ENCODE measurements at places on chromosomes 5 and 9.

DNA sequence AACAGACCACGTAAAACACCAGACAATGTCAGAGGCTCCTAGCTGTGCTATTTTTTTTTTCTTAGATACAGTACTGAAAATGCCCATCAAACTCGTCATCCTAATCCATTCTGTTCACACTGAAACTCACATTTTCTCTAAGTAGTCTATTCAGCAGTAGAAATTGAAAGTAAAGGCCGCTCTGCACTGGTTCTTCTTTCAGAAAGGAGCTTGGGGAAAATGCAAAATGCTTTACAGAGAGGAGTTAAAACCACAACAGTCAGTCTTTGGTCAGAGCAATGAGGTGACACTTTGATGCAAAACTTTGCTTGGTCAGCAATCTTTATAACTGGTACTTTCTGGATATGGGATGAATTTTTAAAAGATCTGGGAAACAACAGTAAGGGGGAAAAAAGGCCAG is 43.8 kb upstream of the SUSD1 start:
- no peak for DNase-seq

DNA sequence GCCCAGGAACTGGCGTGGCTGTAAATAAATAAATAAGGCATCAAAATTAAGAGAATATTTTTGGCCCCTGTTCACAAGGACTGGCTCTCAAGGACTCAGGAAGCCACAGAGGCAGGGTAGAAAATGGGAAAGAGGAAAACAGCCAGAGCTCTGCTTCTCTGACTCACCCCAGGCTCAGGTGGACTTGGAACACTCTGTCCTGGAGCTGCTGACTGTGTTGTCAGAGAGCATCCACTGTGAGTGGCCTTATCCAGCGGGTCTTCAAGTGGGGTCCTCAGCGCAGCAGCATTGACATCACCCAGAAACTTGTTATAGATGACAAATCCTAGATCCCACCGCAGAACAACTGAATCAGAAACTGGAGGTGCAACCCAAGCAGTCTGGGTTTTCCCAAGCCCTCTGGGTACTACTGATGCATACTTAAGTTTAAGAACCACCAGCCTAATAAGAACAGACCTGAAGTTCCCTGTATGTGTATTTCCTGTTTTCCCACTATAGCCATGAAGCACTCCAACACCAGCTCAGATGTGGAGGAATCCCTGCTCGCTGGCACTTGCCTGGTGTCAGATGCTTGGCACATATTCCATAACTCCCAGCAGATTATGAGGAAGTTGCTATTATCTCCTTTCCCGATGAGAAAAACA is 20.5 kb downstream of the ADRA1B start:
- no peak for DNase-seq

DNA sequence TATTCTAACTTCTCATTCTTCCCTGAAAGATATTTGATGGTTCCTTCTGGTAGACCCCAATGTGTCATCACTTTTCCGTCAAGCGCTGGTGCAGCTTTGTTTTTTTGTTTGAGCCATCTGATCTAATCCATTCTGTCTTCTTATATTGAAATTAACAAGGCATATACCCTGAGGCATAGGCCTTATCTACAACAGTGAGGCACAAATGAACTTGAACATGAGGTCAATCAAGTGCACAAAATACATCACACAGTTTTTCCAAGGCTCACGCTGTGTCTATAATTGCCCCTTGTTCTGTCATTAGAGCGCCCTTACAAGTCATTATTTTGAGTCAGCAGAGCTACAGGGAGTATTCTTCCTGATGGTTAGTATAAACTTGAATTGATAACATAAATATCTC is 406.6 kb downstream of the MAT2B start:
- DNase-seq = no peak

DNA sequence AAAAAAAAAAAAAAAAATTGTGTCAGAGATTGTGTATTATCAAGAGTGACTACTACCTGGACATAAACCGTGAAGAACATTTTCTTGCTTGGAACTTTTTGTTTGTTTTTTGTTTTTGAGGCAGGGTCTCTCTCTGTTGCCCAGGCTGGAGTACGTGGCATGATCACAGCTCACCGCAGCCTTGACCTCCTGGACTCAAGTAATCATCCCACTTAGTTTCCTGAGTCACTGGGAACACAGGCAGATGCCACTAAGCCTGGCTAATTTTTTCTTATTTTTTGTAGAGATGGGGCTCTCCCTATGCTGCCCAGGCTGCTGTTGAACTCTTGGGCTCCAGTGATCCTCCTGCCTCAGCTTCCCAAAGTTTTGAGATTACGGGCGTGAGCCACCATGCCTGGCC is 25.8 kb downstream of the DCP2 start:
- no peak for DNase-seq

DNA sequence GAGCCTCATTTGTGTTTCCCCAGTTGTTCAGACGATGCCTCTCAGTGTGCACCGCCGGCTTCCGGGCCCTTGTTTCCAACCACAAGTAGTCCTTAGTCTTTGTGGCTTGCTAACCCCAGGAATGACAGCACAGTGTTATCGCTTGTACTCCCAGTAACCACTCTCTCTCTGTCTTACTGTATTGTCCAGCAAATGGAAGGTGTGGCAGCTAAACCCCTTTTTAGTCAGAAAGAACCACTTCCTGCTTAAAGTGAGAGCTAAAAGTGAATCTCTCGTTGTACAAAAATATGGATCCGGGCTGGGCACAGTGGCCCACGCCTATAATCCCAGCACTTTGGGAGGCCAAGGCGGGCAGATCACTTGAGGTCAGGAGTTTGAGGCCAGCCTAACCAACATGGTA is 61.3 kb downstream of the ENC1 start:
- DNase-seq = no peak

DNA sequence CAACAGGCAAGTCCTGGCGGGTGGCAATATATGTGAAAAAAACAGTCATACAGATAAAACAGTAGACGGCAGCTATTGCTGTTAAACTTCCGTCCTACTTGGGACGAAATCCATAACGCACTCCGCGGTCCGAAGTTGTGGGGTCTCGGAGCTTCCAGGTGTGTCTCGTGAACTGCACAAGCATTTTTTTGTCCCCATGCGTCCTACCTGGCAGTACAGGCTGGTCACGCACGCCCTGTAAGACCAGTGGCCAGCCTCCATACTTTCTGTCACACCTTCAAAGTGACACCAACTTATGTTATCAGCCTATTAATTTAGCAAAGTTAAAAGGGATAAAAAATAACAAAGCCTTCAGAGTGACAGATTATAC is 51.3 kb downstream of the TGFBI start:
- DNase-seq = no peak

- no peak for DNase-seq
These were observed 334.7 kb downstream of the ACTL7B start for GRCh38 chr9:108521063-108521590.

- no peak for DNase-seq
These were observed 358.6 kb downstream of the MSX2 start for GRCh38 chr5:175082866-175083590.

DNA sequence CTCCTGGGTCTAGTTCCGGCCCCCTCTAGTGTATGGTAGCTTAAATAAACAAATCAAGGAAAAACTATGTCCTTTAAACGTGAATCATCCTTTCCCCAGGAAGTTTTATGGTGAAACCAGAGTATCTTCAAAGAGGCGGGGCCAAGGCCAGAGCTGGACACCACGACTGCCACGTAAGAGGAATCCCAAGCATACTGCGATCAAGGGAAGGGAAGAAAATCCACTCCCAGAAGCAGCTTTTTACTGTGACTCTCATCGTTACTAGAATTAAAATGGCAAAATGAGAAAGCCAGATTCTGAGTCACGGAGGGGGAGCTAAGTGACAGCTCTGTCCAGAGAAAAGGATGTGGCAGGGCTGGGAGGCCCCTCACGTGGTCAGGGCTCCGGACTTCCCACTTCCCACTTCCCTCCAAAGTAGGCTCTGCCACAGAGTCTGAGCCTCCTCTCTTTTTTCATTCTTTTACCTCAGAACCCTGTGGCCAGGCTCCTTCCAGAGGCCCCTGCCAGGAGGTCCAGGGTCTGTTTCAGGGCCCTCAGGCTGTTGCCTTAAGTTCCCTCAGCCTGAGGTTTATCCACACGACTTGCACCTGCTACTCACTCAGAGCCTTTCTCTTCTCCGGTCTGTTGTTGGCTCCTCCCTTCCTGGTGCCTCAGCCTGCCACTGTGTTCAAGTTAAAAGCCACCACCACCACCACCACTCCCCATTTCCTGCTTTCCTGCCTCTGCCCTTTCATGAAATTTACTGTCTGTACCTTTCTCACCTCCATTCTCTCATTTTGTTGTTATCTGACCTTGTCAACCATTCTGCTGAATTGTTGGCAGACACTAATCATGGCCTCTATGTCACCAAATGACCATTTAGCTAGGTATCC is 1.4 kb upstream of the GLRX start:
- DNase-seq = peak; percentile 68

GRCh38 chr9:23683611-23684061 is 142.4 kb downstream of the ELAVL2 start:
- no peak for DNase-seq

GRCh38 chr5:35247648-35248034 is 17.4 kb upstream of the PRLR start:
- no peak for DNase-seq

- no peak for DNase-seq
These were observed 17.2 kb downstream of the SLC1A1 start for GRCh38 chr9:4507306-4508130.

- no peak for DNase-seq
These were observed 752 bp downstream of the TSTD2 start for GRCh38 chr9:97632248-97632984.

DNA sequence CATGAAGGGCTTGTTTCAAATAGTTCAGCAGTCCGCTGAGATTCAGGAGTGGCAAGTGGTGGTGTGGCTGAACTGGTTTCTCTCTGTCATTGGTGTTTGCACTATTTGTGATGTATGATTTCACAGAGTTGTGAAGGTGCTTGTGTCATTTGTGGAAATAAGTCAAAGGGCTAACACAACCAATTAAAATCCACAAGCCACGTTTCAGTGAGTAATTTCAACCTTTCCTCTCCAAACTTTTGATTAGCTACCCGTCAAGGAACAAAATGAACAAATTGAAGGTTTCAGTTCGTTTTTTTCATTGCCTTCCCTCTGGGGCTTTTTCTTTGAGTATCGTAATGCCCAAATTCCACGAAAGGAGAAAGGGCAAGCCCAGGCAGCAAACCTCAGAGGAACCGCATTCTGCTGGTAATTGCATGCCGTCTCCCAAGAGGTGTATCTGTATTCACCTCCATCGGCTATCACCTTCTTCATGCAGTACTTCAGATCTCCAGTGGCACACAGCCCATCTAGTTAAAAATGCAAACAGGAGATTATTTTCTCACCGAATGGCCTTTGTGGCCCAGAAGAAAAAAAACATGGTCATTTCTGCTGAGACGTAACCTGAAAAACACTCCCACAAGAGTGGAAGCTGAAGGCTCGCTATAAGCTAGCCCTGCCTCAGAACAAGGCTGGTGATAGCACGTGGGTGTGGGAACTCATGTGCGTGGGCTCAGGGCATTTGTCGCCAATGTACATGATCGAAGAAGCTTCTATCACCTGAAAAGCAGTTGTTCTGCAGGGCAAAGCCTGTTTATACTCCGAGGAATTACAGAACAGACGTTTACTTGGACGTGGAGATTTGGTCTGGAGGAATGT is 197.1 kb downstream of the NR3C1 start:
- DNase-seq = no peak

GRCh38 chr5:14458414-14458813 is 123.2 kb upstream of the OTULINL start:
- DNase-seq = no peak

DNA sequence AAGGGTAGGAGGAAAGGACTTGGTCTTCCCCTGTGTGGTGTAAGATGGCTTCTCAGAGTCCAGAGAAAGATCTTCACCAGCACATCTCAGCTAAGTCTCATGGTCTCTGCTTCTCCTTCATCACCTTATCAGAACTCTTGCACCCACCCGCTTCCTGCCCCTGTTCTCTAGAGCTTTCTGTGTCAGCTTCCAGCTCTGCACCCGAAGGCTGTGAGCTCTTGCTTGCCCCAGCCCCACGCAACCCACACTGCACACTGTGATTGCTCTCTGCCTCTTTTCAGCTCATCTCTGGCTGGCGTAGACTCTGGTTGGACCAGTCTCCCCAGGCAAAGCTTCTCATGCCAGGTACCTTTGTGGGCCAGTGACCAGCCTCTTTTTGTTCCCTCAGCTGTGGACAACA is 93.2 kb upstream of the RAPGEF1 start:
- DNase-seq = no peak

DNA sequence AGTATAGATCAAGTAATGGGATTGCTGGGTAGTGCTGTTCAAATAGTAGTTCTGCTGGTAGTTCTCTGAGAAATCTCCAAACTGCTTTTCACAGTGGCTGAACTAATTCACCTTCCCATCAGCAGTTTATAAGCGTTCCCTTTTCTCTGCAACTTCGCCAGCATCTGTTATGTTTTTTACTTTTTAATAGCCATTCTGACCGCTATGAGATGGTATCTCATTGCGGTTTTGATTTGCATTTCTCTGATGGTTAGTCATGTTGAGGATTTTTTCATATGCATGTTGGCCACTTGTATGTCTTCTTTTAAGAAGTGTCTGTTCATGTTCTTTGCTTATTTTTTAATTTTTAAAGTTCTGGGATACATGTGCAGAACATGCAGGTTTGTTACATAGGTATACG is 279.2 kb upstream of the NREP start:
- DNase-seq = no peak

GRCh38 chr9:4145482-4145881 is 154.4 kb downstream of the GLIS3 start:
- DNase-seq = no peak

DNA sequence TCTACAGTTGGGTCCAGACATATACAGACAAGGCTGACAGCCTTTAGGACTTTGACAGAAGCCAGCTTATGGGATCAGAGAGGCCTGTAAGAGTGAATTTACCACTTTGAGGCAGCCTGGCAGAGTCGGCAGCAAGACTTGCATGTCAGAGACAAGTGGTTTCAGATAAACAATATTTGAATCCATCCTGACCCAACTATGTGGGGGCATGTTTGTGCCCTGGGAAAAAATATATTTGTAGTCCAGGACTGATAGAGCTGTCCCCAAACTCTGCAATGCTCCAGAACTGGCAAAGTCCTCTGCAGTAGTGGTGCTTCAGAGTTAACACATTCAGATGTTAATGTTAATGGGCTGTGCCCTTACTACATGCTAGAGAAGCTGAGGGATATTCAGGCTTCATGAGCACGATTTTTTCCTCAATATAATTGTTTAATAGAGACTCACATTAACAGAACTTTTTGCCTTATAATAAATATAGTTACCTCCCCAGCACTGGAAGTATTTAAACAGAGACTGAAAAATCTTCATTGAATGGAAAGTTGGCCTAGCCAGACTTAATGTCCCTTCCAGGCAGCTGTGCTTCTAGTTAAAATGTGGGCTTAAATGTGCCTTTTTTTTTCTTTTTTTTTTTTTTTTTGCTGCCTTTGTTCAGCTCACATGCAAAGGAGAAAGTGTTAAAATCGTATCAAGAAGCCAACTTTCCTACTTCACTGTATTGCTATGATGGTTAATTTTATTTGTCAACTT is 42.9 kb downstream of the FEM1C start:
- no peak for DNase-seq

- DNase-seq = no peak
These were observed 50.0 kb upstream of the GOLPH3 start for GRCh38 chr5:32223972-32224609.

DNA sequence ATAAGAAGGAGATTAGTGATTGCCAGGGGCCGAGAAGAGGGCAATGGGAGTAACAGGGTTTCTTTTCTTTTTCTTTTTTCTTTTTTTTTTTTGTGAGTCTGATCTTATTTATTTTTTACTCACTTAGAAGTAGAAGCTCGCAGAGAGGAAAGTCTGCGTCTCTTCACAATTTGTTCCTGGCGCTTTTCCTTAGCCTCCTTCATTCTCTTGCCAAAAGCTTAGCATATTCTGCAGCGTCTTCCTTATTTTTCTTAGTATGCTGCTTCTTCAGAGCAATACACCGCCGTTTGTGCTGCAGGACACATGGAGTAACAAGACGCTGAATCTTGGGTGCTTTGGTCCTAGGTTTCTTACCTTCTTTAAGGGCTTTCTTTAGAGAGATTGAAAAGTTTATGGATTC is 30.3 kb upstream of the DENND4C start:
- DNase-seq = no peak

All from OCI-LY7 (cell line).